ENCODE measurements at places on chromosomes 6 and 20.

DNA sequence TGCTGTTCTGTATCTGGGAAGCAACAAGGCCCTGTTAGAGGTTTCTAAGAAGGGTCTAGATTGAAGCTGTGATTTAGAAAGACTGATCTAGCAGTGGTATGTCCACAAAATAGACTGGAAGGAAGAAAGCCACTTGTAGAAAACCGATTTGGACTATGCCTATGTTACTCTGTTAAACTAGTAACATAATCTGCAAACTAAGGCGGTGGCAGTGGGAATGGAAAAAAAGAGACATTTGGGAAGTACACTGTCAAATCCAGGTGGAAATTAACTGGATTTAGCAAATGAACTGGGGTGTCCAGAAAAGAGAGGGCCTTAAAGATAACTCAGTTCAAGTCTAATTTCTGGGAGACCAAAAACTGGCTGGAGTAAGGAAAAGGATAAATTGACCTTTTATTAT is 11.6 kb downstream of the ILRUN start:
- no peak for DNase-seq

DNA sequence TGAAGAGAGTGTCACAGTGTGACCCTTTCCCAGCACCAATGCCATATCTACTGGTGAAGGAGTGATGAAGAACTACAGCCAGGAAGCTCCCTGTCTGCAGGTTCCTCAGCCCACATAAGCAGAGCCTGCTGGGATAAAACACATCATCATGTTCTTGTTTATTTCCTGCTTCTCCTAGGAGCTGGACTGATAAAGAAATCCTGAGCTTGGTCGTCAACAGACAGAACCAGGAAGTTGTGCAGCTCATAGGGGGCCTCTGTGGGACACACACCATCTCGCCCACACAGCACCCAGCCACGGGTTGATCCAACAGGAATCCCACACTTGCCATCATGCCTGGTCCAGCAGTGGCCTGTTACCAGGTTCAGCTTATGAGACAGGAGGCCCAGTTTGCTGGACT is 2.8 kb upstream of the CSTL1 start:
- DNase-seq: no peak

DNA sequence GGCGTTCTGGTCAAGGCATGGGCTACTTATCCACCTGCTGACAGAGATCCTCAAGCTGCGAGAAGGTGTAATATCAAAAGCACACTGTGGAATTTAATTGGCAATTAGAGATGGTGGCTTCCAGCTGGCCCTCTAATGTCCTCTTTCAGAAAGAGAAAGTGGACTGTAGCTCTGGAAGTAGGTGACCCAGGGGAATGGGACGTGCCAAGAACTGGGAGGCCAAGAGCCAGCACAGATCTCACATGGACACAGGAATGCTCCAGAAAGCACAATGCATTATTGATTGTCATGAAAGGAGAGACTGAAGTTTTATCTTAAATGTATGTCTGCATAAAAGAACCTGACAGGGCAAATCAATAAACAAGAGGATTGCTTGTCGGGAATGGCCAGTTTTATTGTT is 198.6 kb upstream of the CDH4 start:
- no peak for DNase-seq

- no peak for DNase-seq
Measured at GRCh38 chr6:30960907-30961673, 20.3 kb downstream of the MUCL3 start.

DNA sequence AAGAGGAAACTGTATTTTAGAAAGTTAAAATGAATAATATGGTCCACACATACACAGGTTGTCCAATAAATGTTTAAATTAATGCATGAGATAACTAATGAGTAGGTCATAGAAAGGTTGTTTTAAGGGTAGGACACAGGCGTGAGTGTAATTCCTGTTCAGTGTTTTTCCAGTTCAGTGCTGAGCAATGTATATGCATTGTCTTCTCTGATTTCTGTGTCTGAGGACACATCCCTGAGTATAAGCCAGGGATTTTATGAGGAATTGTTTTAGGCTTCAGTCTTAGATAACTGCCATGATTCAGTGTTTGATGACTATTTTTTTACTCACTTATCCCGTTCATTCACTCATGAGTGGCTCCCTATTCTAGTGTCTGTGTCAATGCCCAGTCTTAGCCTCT is 298.5 kb upstream of the TBX18 start:
- no peak for DNase-seq

DNA sequence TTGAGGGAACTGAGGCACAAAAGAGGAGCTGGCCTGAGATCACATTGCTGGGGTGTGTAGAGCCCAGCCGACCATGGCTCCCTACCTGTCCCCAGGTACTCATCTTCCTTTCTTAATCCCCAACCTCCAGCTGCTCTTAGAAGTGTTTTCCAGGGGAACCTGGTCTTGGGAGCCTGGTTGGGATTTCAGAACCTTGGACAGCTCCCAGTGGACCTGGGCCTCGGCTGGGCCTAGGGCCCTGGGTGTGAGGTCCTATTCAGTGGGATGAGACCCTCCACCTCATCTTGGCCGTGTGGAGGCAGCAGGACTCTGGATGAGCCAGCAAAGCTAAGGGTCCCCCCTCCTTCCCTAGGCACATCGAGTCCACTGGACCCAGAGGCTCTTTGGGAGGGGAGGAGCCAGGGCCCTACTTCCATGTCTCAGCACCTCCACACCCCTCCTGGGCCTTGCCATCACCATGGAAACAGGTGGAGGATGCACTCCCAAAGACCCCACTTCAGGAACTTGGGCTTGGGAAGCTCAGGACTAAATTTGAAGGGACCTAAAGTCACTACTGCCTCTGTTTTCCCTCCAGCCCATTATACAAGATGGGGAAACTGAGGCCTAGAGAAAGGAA is 38.5 kb downstream of the DLGAP4 start:
- peak; percentile 87 for DNase-seq

GRCh38 chr20:45465491-45466266 is 3.9 kb upstream of the WFDC2 start:
- no peak for DNase-seq

DNA sequence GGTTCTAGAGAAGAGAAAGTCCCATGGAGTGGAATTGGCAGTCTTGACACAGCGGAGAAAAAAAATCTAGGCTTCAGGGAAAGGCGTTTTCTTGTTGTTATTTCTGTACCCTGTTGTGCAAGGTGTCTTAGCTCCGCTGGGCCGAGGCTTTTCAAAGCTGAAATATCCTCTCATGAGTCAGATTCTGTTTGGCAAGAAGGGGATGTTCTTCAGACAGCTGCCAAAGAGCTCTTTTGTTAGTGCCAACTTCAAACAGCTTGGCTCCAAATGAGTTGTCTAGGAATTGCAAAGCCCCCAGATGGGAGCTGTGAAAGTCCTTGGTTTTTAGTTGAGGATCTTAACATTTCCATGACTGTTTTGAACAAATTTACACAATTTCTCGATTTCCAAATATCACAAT is 45.6 kb downstream of the LRRN4 start:
- no peak for DNase-seq

- DNase-seq: no peak
Measured at GRCh38 chr6:25147223-25147622, 132.0 kb upstream of the CARMIL1 start.

- DNase-seq: peak; percentile 70
Measured at GRCh38 chr6:79127660-79128059, 49.6 kb upstream of the PHIP start.
